ENCODE measurements at places on chromosomes 1 and 21. TPM values are rescaled to one million over a fixed set of nuclear protein-coding genes. Genes with fewer than 3 reads are reported as not detected.

RNU1-4 gene
- total RNA-seq = under 0.01 TPM

PRAMEF10 gene
- not detected for total RNA-seq

CYP4Z1 gene
- not detected for total RNA-seq

NUAK2 gene
- 13.8 TPM for total RNA-seq

OXCT2 gene
- 1.8 TPM for total RNA-seq

ADAMTS4 gene
- total RNA-seq = 15.5 TPM

CCDC17 gene
- total RNA-seq = 0.61 TPM

IL19 gene
- total RNA-seq = not detected

ANKRD34A gene
- total RNA-seq = 1.6 TPM

THBS3 gene
- total RNA-seq = 41.2 TPM

CAMK2N1 gene
- 30.5 TPM for total RNA-seq

GBP5 gene
- total RNA-seq = 1.7 TPM

ACBD3 gene
- total RNA-seq = 106 TPM

INKA2 gene
- 1.6 TPM for total RNA-seq

SYPL2 gene
- total RNA-seq = 0.12 TPM

ANGPTL7 gene
- total RNA-seq = 0.12 TPM

FCRLA gene
- total RNA-seq = 0.12 TPM

FUBP1 gene
- total RNA-seq = 108 TPM

S100A7 gene
- not detected for total RNA-seq

PHLDA3 gene
- total RNA-seq = 78.7 TPM

MX1 gene
- total RNA-seq = 34.4 TPM

RNF223 gene
- total RNA-seq = not detected
